IMR-90 (cell line): ENCODE measurements at places on chromosomes 7 and 10. TPM values are rescaled to one million over a fixed set of nuclear protein-coding genes. Genes with fewer than 3 reads are reported as not detected.
A peak's percentile ranks its signal among the peaks of the same experiment; 100 is the strongest.

DNA sequence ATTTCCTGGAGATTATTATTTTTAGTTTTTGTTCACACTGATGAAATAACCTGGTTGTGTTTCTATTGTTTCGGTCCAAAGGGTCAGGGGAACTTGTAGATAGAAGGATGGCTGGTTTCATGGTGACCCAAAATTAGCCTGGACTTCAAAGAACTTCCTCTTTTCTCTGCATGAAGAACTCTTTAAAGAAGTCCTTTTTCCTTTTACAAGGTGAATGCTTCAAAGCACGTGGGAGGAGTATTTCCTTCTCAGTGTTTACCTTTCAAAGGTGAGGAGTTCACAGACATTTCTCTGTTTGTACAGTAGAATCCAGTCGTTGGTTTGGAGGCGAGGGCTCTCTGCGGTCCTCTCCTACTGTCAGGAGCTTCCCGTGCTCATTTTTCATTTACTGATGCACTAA lies 561.7 kb downstream of the GATA3 start:
- DNase-seq: no peak
- H3K27ac ChIP-seq: no peak overlapping the region
- H3K36me3 ChIP-seq: no peaks in the 10 kb centered on the region
- H3K27me3 ChIP-seq: no peaks in the 10 kb centered on the region

LIPJ gene
- not detected in 2 replicates for total RNA-seq

- no peak for DNase-seq
- no peaks in the 10 kb centered on the region for H3K27me3 ChIP-seq
- peaks cover 4% of the 10 kb centered on the region; the same call in 1 of the 2 replicates for H3K4me1 ChIP-seq
Measured at GRCh38 chr10:128044186-128044585, 82.0 kb downstream of the MKI67 start.

- H3K36me3 ChIP-seq: no peaks in the 10 kb centered on the region
- no peak for DNase-seq
- H3K4me3 ChIP-seq: no peak overlapping the region
- H3K27ac ChIP-seq: no peak overlapping the region
Measured at GRCh38 chr10:124180044-124180745, 86.8 kb upstream of the CHST15 start.

DNA sequence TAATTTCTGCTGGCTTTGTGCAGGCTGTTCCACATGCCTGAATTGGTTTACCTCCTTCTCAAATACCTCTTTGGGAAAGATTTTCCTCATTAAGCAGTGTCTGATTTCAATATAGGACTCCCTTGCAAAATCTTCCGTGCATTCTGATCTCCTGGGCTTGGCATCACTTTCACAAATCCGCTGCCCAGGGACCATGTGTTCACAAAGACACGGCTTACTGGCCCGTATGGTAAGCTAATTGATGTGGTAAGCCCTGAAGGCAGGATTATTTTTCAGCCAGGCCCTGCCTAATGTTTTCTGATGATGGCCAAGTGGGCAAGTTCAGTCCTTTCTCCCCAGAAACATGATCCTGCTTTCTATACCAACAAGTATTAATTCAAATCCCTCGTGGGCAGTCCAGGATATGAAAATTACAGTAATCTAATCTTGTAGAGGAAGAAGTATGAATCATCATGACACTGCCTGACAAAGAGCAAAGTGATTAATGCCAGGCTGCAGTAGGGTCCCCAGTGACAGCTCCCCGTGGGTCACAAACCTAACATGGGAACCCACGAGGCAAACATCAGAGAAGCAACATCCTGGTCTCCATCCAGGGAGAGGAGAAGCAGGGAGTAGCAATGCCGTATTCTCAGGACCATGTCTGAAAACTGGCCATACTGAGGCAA lies 11.6 kb upstream of the SVIL start:
- no peaks in the 10 kb centered on the region for H3K27me3 ChIP-seq
- H3K36me3 ChIP-seq: no peaks in the 10 kb centered on the region
- no peak overlapping the region for H3K4me3 ChIP-seq
- peak; percentile 36 for DNase-seq
- peaks cover 34% of the 10 kb centered on the region for H3K4me1 ChIP-seq
- no peak overlapping the region for H3K27ac ChIP-seq

DNA sequence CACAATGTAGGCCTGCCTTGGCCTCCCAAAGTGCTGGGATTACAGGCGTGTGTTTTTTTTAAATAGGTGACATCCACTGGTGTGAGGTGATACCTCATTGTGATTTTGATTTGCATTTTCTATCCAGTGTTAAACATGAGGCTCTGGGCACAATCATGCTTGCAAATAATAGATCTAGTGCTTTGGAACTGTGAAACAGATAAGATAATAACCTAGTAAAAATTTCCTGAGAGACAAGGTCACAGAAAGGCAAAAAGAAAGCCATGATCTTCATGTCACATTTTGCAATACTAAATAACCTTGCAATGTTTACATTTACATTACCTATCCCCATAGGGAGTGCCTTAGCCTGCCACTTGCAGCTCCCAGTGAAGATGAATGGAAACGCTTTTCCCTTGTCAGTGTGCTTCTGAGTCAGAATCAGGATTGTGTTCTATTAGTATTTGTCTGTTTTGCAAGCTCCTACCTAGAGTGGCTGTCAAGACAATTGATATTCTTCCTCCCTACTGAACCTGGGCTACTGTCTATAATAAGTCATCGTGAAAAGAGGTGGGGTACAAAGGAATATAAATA lies 256.5 kb downstream of the PHTF2 start:
- H3K36me3 ChIP-seq: no peaks in the 10 kb centered on the region
- H3K27ac ChIP-seq: no peak overlapping the region
- H3K4me3 ChIP-seq: no peak overlapping the region
- no peaks in the 10 kb centered on the region for H3K27me3 ChIP-seq

NSMCE4A gene
- 13.4 and 20.8 TPM in 2 replicates for total RNA-seq

DNA sequence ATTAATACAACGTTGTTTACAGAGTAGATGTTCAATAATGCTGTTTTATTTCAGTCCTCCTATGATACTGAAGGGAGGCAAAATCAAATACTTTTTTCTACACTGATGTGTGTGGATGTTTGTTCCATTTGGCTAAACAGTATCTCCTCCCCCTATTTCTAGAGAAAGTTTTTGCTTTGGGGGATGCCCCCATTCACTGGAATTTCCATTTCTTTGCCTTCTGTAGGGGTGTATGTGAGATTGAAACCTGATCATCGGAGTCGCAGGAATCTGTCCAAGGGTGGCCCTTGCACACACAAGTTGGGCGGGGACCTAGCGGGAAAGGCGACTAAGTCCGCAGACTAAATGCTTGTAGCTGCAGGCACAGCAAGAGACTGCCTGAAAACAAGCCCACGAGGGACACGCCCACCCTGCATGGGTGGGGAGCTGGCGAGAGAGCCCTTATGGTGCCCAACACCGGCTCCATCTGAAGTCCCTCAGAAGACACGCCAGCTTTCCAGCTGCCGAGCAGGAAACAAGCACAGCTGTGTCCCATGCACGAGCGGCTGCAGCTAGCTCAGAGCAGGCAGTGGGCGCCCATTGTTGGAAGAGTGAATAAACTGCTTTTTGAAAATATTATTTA lies 58.0 kb downstream of the ESYT2 start:
- DNase-seq: no peak
- H3K36me3 ChIP-seq: peaks cover 19% of the 10 kb centered on the region
- H3K27ac ChIP-seq: no peak overlapping the region
- no peaks in the 10 kb centered on the region for H3K27me3 ChIP-seq
- H3K4me1 ChIP-seq: peaks cover 3% of the 10 kb centered on the region; the same call in 1 of the 2 replicates
- no peak overlapping the region for H3K4me3 ChIP-seq

DNA sequence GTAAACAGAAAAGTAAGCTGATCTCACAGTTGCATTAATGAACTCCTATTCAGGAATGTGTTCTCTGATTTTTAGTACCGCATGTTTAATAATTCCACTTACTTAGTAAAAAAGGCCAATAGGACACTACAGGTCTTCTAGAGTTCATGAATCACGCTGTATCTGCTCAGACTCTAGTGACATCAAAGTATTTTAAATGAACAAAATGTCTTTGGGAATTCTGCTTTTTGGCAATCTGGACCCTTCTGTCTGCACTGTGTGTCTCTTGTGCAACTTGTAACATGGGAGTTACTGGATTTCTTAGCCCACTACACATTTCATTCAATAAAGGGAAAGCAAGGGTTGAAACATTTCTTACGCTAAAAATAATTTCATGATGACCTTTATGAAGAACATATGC lies 50.2 kb downstream of the RABGEF1 start:
- H3K4me1 ChIP-seq: no peaks in the 10 kb centered on the region
- DNase-seq: no peak
- no peak overlapping the region for H3K4me3 ChIP-seq
- H3K27ac ChIP-seq: no peak overlapping the region
- peaks cover 37% of the 10 kb centered on the region for H3K36me3 ChIP-seq
- no peaks in the 10 kb centered on the region for H3K27me3 ChIP-seq

HNRNPA2B1 gene
- 49.3 and 118 TPM in 2 replicates for total RNA-seq

GRCh38 chr10:93417921-93418320 lies 64.2 kb downstream of the MYOF start:
- H3K36me3 ChIP-seq: peaks cover 32% of the 10 kb centered on the region
- peaks cover 6% of the 10 kb centered on the region for H3K4me1 ChIP-seq
- no peak overlapping the region for H3K4me3 ChIP-seq
- H3K27me3 ChIP-seq: no peaks in the 10 kb centered on the region
- H3K27ac ChIP-seq: no peak overlapping the region

MKRN1 gene
- 83.0 and 83.3 TPM in 2 replicates for total RNA-seq

DNA sequence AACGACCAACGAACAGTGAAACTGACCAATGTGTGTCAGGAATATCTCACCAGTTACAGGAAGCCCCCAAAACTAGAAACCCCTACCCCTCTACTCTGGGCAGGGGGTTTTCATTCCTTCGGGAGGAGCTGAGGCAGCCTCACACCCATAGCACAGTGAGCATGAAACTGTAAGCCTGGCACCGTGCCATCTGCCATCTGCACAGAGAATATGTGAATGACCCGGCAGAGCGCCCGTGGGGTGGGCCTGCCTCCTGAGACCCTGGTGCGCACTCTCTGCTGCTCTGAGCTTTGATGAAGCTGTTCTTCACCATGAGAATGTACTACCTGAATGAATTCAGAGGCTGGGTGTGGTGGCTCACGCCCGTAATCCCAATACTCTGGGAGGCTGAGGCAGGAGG lies 27.1 kb downstream of the DAGLB start:
- H3K4me1 ChIP-seq: 0 out of 2 replicates have a peak, but pooled peaks cover 2% of the 10 kb centered on the region
- no peaks in the 10 kb centered on the region for H3K27me3 ChIP-seq
- H3K4me3 ChIP-seq: no peak overlapping the region
- H3K27ac ChIP-seq: no peak overlapping the region
- peaks cover 56% of the 10 kb centered on the region for H3K36me3 ChIP-seq

DNA sequence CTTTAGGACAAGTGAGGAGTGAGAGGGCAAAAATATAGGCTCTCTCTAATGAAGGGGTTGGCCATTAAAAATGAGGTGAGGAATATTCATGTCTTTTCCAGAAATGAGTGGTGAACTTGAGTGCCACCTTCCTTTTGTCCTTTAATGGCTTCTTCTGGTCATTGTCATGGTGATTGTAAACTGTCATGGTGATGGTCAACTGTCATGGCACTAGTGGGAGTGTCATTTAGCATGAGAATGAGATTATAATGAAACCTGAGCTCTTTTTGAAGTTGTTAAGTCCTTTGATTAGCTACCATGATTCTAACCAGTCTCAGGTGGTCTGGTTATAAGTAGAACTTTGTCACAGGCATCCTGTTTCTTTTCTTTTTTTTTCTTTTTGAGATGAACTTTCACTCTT lies 524.4 kb downstream of the NEBL start:
- H3K4me1 ChIP-seq: no peaks in the 10 kb centered on the region
- no peaks in the 10 kb centered on the region for H3K27me3 ChIP-seq
- no peak overlapping the region for H3K27ac ChIP-seq
- H3K36me3 ChIP-seq: no peaks in the 10 kb centered on the region

TEX47 gene
- total RNA-seq: not detected in 2 replicates

DNA sequence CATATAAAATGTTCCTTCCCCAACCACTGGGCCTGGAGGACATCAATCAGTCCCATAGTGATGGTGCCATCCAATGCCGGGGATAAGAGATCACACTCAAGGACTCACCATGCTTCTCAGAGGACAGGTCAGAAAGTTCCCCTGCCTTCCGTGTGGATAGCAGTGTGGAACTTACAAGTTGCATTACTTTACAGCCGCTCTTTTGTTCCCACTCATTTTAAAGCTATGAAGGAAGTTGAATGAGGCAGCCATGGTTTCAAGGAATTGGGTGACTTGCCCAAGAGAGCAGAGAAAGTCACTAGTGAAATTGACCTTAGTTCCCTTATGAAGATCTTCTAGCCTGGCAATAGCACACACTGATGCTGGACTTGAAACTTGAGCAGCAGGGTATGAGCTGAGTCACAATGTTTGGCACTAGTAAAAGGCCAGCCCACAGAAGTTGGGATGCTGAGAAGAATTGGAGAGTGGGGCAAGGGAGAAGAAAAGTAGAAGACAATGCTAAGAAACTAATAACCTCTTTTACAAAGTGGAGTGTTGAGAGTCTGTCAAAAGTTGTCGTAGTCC lies 78.7 kb downstream of the CXCL12 start:
- H3K36me3 ChIP-seq: no peaks in the 10 kb centered on the region
- H3K4me3 ChIP-seq: no peak overlapping the region
- no peak overlapping the region for H3K27ac ChIP-seq

PTPRE gene
- 0.54 and 0.56 TPM in 2 replicates for total RNA-seq

CLCN1 gene
- total RNA-seq: not detected in 2 replicates
